ENCODE measurements at places on chromosomes 7 and 10. TPM values are rescaled to one million over a fixed set of nuclear protein-coding genes. Genes with fewer than 3 reads are reported as not detected.

Gene ZCWPW1
- total RNA-seq, result 2.8 TPM

Gene ABCB1
- 0.77 TPM for total RNA-seq

- H3K4me3 ChIP-seq, result no peak overlapping the region
- H3K36me3 ChIP-seq, result no peaks in the 10 kb centered on the region
- H3K27ac ChIP-seq, result no peak overlapping the region
- H3K4me1 ChIP-seq, result peaks cover 2% of the 10 kb centered on the region
Measured at GRCh38 chr7:136925556-136925955, 57.1 kb downstream of the CHRM2 start.

- H3K36me3 ChIP-seq, result no peaks in the 10 kb centered on the region
- peak; percentile 27 for DNase-seq
- H3K27ac ChIP-seq, result no peak overlapping the region
- H3K27me3 ChIP-seq, result no peaks in the 10 kb centered on the region
Measured at GRCh38 chr7:77802557-77803405, 4.2 kb downstream of the PHTF2 start.

GRCh38 chr7:16667355-16667754 is 21.4 kb downstream of the BZW2 start:
- H3K36me3 ChIP-seq, result peaks cover 2% of the 10 kb centered on the region
- peaks cover 17% of the 10 kb centered on the region for H3K4me1 ChIP-seq
- peak overlapping the region; percentile 32 for H3K27ac ChIP-seq
- DNase-seq, result no peak
- H3K27me3 ChIP-seq, result no peaks in the 10 kb centered on the region
- no peak overlapping the region for H3K4me3 ChIP-seq

DNA sequence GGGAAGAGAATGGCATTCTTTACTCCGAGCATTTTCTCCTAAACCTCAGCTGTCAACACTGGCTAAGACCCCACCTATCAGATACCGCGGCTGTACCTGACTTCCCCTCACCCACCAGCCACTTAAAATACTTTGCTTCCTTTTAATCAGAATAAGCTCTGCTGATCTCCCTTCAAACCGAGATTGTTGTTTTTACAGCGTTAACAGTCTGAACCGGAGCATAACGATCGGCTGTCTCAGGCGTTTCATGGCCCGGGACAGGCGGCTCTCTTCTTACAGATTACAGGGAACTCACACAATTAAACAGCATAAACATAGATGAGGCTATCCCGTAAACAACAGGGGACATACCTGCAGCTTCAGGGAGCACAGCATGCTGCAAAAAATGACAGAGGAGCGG is 174.3 kb upstream of the RNF32 start:
- no peaks in the 10 kb centered on the region for H3K4me1 ChIP-seq
- no peak overlapping the region for H3K4me3 ChIP-seq
- H3K27me3 ChIP-seq, result no peaks in the 10 kb centered on the region

GRCh38 chr10:24883176-24883575 is 69.2 kb downstream of the PRTFDC1 start:
- no peaks in the 10 kb centered on the region for H3K27me3 ChIP-seq
- no peaks in the 10 kb centered on the region for H3K36me3 ChIP-seq
- H3K27ac ChIP-seq, result no peak overlapping the region
- DNase-seq, result no peak

Gene CNPY1
- not detected for total RNA-seq

GRCh38 chr7:123784263-123784662 is 35.5 kb upstream of the WASL start:
- no peaks in the 10 kb centered on the region for H3K27me3 ChIP-seq
- no peak overlapping the region for H3K27ac ChIP-seq
- no peaks in the 10 kb centered on the region for H3K4me1 ChIP-seq
- DNase-seq, result peak; percentile 65
- no peak overlapping the region for H3K4me3 ChIP-seq

Gene HYAL4
- not detected for total RNA-seq

DNA sequence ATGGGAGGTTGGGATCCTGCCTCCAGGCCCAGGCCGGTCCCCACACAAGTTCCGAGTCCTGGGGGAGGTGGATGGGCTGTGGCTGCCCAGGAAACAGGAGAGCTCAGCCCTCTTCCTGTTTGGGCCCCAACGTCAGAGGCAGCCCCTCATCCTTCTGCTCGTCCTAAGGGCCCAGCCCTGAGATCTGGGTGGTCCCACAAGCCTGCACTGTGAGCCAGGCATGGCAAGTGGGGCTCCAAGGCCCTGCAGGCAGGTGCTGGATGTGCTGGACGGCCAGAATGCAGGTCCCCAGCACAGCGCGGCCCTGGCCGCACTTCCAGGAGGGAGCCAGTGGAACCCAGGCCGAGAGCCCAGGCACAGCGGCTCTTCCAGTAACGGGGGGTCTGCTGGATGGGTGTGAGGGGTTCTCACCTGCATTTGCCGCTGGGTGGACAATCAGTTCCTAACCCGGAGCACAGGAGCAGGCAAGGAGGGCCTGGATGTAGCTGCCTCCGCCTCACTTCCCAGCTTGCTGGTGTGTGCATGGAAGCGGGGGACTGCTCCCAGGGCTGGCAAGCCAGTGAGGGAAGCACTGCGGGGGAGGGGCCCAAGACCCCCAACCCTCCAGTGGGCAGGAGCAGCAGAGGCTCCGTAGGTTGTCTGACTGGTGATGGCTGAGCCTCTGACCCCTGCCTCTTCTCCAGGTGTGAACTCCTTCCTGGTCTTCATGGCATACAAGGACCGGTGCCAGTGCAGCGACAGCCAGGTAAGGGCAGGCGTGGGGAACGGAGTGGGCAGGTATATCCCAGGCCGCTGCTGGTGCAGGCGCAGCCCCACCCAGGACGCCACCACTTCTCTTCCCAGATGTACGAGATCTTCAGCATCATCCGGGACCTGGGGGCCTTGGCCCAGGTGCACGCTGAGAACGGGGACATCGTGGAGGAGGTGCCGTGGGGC is 9.7 kb downstream of the DPYSL4 start:
- no peak for DNase-seq
- no peak overlapping the region for H3K4me3 ChIP-seq
- no peaks in the 10 kb centered on the region for H3K36me3 ChIP-seq
- no peaks in the 10 kb centered on the region for H3K27me3 ChIP-seq
- H3K27ac ChIP-seq, result no peak overlapping the region

DNA sequence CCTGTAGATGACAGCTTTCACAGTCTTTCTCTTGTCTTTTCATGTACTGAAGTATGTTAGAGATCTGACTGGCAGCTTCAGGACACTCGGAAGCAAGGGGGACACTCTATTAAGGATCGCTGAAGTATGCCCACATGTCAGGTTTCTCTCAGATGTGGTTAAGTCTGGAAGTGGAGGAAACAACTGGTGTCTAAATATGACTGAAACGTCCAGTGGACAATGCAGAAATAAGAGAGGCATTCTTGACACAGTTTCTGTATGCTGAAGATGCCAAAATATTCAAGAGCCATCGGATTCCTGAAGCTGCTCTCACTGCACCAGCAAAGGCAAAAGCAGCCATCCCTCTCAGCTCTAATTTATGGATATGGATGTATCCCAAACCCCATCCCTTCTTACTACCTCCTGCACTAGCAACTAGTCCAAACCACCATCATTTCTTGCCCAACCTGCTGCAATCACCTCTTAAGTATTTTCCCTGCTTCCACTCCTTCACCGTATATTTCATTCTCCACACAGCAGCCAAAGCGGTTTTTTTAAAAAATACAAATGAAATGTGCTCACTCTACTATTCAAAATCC is 113.4 kb downstream of the REEP3 start:
- no peak overlapping the region for H3K27ac ChIP-seq
- no peak overlapping the region for H3K4me3 ChIP-seq
- DNase-seq, result no peak
- H3K36me3 ChIP-seq, result no peaks in the 10 kb centered on the region
- H3K27me3 ChIP-seq, result no peaks in the 10 kb centered on the region
- H3K4me1 ChIP-seq, result no peaks in the 10 kb centered on the region

DNA sequence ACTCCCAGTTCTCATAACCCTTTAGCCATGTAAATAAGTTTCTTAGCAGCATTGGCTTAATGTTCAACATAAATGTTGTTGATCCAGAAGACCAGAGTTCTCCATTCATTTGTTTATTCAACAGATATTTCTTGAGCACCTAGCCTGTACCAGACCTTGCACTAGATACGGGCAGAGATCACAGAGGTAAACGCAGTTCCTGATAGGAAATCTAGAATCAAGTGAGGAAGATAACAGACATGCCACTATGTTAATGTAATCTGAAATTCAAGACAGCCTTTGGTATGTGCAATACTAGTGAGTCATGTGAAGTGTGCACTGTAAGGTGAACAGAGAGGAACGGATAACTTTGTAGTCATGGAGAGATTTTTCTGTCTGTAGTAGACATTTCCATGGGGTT is 3.0 kb downstream of the BUB3 start:
- H3K27me3 ChIP-seq, result peaks cover 4% of the 10 kb centered on the region
- peaks cover 7% of the 10 kb centered on the region for H3K36me3 ChIP-seq
- peaks cover 4% of the 10 kb centered on the region for H3K4me1 ChIP-seq
- DNase-seq, result peak; percentile 40
- no peak overlapping the region for H3K4me3 ChIP-seq

- H3K27me3 ChIP-seq, result no peaks in the 10 kb centered on the region
- H3K27ac ChIP-seq, result no peak overlapping the region
- no peaks in the 10 kb centered on the region for H3K36me3 ChIP-seq
- DNase-seq, result peak; percentile 7
- no peaks in the 10 kb centered on the region for H3K4me1 ChIP-seq
Measured at GRCh38 chr10:84026821-84027257, 112.5 kb upstream of the GHITM start.

Gene CEP55
- 19.0 TPM for total RNA-seq

DNA sequence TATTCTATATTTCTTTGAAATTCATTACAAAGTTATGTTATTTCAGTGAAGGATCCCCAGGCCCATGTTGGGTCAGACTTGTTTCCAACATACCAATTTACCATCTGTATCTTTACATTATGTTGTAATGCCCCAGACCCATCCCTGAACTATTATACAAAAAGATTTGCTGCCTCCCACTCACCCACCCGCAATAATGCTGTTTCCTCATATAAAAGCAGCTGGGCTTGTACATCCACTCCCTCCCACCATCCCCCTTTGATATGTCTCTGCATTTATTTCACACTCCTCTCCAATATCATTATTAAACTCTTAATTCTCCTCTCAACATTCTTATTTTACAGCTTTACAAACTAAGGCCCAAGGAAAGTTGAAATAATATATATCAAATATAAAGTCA is 153.7 kb downstream of the DOCK4 start:
- no peak overlapping the region for H3K27ac ChIP-seq
- no peaks in the 10 kb centered on the region for H3K4me1 ChIP-seq
- no peak for DNase-seq
- H3K27me3 ChIP-seq, result no peaks in the 10 kb centered on the region
- no peak overlapping the region for H3K4me3 ChIP-seq
- H3K36me3 ChIP-seq, result no peaks in the 10 kb centered on the region

DNA sequence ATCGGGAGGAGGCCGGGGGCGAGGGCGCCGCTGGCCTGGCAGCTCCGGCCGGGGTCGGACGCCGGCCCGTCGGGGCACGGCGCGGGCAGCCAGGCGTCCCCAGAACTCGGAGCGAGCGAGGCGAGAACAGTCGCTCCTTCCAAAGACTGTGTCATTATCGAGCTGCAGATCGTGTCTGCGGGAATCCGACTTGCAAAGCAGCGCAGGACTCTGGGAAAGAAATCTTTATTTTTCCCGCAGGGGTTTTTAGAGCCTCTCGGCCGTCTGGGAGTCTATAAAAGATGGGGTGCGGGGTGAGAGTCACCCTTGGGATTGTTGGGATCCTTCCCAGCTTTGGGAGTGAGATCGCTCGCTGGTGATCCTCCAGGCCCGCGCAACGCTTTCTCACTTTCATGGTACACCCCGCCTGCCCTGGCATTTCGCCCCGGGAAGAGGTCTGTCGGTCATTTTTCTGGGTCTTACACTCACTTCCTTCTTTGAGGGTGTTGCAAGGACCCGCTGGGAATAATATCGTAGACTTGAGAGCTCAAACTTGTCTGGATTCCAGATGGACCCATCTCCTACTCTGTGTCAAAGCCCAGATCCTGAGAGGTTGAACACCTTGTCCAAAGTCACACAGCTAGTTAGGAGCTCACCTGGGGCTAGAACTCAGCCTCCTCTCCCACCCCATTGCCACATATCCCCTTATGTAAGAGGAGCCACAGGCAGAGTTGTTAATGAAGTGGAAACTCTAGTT is 1.0 kb downstream of the UBTD1 start:
- H3K36me3 ChIP-seq, result no peaks in the 10 kb centered on the region
- no peaks in the 10 kb centered on the region for H3K27me3 ChIP-seq
- H3K27ac ChIP-seq, result peak overlapping the region; percentile 62
- peaks cover 8% of the 10 kb centered on the region for H3K4me1 ChIP-seq
- DNase-seq, result peak; percentile 78

Gene PSD
- 5.3 TPM for total RNA-seq

DNA sequence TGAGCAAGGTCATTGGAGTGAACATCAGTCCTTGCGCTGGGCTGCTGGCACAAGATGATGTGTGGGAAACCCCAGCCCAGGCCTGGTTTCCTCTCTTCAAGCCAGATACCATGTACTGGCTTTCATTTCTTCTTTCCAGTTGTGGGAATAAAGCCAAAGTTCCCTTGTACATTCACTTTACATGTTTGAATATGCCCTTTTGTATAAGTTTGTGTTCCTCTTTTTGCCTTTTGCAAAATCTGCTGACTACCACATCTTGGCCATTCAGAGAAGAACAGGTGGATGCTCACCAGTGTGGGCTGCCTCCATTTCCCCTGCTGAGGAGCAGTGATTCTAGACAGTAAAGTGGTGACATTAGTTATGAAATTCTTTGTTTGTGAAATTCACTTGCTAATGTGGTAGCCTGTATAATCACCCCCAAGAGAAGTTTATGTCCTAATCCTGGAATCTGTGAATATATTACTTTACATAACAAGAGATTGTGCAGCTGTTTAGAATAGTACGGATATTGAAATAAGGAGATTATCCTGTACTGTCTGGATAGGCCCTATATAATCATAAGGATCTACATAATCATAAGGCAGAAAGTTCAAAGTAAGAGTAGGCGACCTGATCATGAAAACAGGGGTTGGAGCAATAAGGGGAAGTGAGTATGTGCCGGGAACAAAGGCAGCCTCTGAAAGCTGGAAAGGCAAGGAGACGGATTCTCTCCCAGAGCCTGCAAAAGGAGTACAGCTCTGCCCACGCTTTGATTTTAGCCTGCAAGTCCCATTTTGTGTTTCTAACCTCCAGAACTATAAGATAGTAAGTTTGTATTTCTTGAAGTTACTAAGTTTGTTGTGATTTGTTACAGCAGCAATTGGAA is 18.8 kb upstream of the AOAH start:
- no peak for DNase-seq
- H3K36me3 ChIP-seq, result no peaks in the 10 kb centered on the region
- no peaks in the 10 kb centered on the region for H3K4me1 ChIP-seq
- no peaks in the 10 kb centered on the region for H3K27me3 ChIP-seq
- H3K27ac ChIP-seq, result no peak overlapping the region

Gene SLC13A1
- total RNA-seq, result not detected

DNA sequence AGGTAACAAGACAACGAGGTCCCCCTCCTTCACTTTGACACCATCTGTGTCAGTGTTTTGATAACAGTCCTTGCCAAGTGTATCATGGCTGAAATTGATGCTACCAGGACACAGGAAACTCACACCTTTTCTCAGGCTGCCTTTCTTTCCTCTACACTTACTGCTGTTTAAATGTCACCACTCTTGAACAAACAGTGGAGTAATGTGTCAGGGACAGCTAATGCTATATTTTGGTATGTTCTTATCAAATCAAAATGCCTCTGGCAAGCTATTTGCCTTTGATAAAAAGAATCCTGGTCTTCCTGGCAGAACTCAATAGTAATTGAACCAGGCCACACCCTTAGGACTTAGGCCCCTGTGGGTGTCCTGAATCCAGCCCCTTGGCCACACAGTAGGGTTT is 692.9 kb downstream of the LRMDA start:
- H3K36me3 ChIP-seq, result no peaks in the 10 kb centered on the region
- no peak overlapping the region for H3K27ac ChIP-seq
- no peak for DNase-seq
- H3K27me3 ChIP-seq, result no peaks in the 10 kb centered on the region
- H3K4me1 ChIP-seq, result no peaks in the 10 kb centered on the region

- H3K4me3 ChIP-seq, result no peak overlapping the region
- H3K27ac ChIP-seq, result no peak overlapping the region
- peaks cover 9% of the 10 kb centered on the region for H3K4me1 ChIP-seq
Measured at GRCh38 chr7:40220421-40220911, 85.7 kb downstream of the SUGCT start.

Gene BET1
- total RNA-seq, result 40.3 TPM

Measured in fibroblast of lung (primary cell).